ENCODE measurements at places on chromosomes 2 and 18. TPM values are rescaled to one million over a fixed set of nuclear protein-coding genes. Genes with fewer than 3 reads are reported as not detected.

Gene ITPRIPL1
- 3.6 TPM for total RNA-seq

Gene PAX3
- not detected for total RNA-seq

Gene RALBP1
- 55.3 TPM for total RNA-seq

Gene TDRD15
- total RNA-seq = 0.15 TPM

Gene FER1L5
- 0.42 TPM for total RNA-seq

Gene SOWAHC
- total RNA-seq = 12.0 TPM

Gene CFAP65
- not detected for total RNA-seq

Gene AOX1
- 65.5 TPM for total RNA-seq

Gene FHL2
- 70.8 TPM for total RNA-seq

Gene NT5DC4
- total RNA-seq = 0.23 TPM

Gene SATB2
- 14.5 TPM for total RNA-seq

All from aorta (tissue), 5 donors.